Hair follicular keratinocyte (primary cell): ENCODE measurements at places on chromosomes 12 and 14. TPM values are rescaled to one million over a fixed set of nuclear protein-coding genes. Genes with fewer than 3 reads are reported as not detected.

The FOXG1 gene
- not detected in 2 replicates for total RNA-seq

The TEX52 gene
- total RNA-seq = not detected in 2 replicates

The EFS gene
- 8.2 and 10.1 TPM in 2 replicates for total RNA-seq

The SMIM41 gene
- not detected in 2 replicates for total RNA-seq

The TMEM132C gene
- total RNA-seq = not detected in 2 replicates

The P2RX4 gene
- total RNA-seq = 13.7 and 16.5 TPM in 2 replicates

The AVPR1A gene
- total RNA-seq = not detected in 2 replicates
